NCI-H1048 (cell line): ENCODE measurements at places on chromosomes 13 and 19.

GRCh38 chr19:2494084-2494446, 18.1 kb downstream of the GADD45B start:
- DNase-seq = no peak

GRCh38 chr13:74726206-74726605, 592.0 kb upstream of the KLF12 start:
- no peak for DNase-seq

- DNase-seq = no peak
Measured at GRCh38 chr19:39251846-39252245, 3.2 kb upstream of the IFNL4 start.

DNA sequence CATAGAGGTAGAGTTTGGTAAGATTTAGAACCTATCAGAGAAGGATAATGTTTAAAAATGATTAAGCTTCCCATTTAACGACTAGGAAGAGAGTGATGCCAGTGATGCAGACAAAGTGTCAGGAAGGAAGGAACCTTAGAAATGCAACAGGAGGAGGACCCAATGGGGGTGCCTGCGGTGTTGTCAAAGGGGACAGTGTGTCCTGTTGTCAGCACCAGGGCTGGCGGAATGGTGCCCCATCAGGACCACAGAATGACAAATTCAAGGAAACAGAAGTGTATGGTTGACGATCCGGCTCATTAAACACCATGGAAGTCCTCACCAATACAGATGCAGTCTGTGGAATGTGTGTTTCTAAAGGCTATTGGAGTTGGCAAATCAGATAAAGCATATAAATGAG, 19.3 kb downstream of the ATP12A start:
- DNase-seq = no peak

GRCh38 chr13:44573790-44574465, 2.2 kb downstream of the TSC22D1 start:
- DNase-seq = no peak
